Nucleus accumbens (tissue), 56 donors: ENCODE measurements at places on chromosomes 2 and 18.

- no peak for DNase-seq
Observed at GRCh38 chr2:232295971-232296370, 82.6 kb upstream of the ALPP start.

GRCh38 chr2:20359096-20359495, 8.5 kb upstream of the PUM2 start:
- no peak for DNase-seq

GRCh38 chr18:48902856-48903601, 47.7 kb downstream of the SMAD7 start:
- no peak for DNase-seq

- no peak for DNase-seq
Observed at GRCh38 chr2:54329482-54330161, 73.6 kb upstream of the TSPYL6 start.

DNA sequence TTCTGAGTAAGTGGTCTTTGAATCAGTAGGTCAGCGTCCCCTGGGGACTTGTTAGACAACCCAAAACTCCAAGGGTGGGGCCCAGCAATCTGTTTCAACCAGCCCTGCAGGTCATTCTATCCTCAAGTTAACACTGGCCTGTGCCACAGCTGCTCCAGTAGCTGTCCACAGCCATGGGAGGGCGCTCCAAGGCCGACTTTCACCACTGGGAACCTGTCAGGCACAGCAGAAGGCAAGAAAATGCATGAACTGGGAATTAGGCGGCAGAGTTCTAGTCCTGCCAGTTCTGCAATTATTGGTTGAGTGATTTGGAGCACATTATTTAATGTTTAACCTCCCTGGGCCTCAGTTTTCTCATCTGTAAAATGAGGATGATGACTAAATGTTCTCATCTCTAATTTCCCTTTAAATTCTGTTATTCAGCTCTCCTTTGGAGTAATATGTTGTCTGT, 17.4 kb upstream of the MRPL33 start:
- DNase-seq = no peak

GRCh38 chr2:205333351-205333750, 348.9 kb upstream of the NRP2 start:
- DNase-seq = no peak

DNA sequence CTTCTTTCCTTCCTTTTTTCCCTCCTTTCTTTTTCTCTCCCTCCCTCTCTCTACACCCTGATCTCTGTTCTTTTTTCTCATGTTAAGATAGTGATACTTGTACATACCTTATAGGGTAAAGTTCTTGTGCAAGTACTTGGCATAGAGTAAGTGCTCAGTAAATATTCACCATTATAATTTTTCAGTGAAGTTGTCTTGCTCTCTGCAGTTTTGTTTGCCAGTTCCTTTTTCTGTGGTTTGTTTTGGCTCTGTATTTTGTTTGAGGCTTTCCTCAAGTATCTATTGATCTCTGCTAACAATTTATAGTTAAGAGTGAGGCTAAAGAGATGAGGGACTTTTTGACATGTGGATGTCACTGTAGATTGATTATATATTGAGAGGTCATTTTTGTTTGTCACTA, 48.0 kb downstream of the MTX2 start:
- no peak for DNase-seq

GRCh38 chr2:120736202-120736623, 545 bp downstream of the GLI2 start:
- no peak for DNase-seq

- DNase-seq = no peak
Observed at GRCh38 chr2:79178076-79178674, 18.6 kb upstream of the REG3A start.

DNA sequence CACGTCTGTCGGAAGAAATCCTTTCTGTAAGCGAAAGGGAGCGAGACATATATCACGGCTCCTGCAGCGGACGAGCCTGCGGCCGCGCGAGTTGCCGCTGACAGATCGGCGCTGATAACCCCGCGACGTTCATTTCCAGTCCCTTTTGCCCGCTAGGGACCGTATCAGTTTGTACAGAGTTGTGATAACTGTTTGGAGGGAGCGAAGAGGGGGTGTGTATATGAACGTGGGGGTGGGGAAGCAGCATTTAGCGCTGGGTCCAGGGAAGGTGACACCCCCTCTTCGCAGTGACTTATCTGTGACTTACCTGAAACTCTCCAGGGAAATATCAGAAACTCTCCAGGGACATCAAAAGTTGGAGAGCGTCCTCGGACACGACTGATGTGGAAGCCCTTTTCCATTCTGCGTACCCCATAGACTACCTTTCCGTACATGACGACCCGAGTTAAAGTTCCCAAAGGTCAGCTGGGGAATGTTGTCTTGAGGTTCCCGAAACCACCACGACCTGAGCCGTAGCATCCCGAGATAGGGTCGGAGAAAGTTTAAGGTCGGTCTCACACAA, 948 bp upstream of the GATA6 start:
- no peak for DNase-seq

- no peak for DNase-seq
Observed at GRCh38 chr2:213121690-213122089, 29.7 kb downstream of the IKZF2 start.

- no peak for DNase-seq
Observed at GRCh38 chr18:33152376-33152775, 288.1 kb downstream of the CCDC178 start.

DNA sequence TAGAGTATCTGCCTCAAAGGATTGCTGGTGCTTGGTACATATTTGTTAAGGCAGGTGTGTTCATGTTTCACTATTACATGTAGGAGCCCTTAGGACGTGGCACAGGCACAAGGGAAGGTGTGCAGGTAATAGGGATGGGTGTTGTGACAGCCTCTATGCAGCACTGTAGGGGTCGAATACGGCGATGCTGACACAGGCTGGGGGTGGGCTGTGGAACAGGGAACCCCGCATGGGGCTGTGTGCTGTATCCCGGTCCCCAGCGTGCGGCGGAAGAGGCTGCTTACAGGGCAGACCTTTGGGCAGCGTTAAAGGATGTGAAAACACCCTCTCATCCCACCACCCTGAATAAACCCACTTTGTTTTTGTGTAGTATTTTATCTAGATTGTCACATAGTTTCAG, 21.5 kb downstream of the B3GNT2 start:
- no peak for DNase-seq

DNA sequence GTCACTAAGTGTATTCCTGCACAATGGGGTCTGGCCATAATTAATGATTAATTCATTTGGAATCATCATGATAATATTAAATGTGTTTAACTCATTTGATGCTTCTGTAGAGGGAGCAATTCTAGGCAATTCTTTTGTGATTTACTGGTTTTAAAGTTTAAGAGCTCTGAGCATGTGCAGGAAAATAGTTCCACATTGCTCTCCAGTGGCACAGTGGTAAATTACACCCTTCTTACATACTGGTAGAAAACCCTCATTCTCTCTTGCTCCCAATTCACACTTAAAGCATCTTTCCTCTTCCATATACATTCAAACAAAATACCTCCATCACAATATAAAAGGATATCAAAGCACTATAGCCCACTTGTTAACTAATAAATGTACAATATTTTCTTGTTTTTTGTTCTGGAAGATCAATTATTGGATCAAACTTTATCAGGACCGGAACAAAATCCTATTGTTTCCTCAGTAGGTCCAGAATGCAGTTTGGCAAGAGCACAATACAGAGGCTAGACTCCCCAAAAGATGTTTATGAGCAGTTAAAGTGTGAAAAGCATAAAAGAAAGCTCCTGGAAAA, 844.3 kb downstream of the MBD2 start:
- DNase-seq = no peak

GRCh38 chr2:134253117-134253704, 661 bp upstream of the MGAT5 start:
- DNase-seq = no peak

DNA sequence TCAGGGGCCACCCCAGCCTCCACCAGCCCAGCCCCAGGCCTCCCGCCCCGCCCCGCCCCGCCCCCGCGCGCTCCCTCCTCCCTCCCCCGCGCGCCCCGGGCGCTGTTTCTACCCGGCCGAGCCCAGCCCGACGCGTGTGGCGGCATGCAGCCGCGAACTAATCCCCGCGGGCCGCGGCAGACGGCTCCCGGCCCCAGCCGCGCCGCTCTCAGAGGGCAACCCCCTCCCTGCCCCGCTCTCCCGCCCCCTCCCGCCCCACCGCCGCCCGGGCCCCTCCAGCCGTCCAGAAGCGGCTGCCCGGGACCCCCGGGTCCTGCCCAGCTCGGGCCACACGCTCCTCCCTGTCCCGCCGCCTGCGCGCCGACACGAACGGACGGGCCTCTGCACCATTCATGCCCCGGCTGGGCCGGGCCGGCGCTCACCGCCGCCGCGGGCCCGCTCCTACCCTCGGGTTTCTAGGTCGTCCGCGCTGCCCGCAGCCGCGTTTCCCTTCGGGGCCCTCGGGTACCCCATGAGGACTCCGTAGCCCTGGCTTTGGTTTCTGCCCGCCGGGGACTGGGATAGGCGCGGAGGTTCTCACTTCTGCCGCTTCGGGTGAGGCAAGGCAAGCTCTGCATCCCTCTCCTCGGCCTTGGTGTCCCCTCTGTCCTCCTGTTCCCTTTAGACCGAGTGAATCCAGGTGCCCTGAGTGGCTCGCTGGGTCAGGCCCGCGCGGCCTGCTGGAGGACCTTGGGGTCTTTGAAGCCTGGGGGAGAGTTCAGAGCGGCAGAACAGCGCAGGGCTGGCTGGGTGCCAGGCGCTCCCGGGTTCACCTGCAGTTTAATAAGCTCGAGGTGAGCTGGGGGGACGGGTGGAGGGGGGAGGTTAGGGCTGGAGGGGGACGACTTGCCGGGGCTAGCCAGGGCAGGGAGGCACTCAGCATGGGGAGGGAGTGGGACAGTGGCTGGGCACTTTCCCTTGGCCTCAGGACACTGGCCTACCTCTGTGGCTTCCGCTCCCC, 3.1 kb downstream of the WNT10A start:
- no peak for DNase-seq

DNA sequence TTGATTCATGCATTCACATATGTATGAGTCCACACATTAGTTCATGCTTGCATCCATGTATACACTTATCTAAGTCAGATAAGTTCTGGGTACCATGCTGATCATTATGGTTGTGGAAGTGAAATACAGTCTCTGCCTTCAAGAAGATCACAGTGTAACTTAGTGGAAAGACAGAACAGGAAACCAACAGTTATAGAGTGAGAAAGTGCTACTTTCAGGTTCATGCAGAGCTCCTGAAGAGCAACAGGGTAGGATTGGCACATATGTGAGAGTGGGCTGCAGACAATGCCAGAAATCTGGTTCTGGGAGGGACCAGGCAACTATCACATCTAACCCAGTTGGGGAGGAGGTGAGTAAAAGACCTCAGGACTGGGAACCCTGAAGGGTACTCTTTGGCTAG, 35.4 kb upstream of the PGAP1 start:
- no peak for DNase-seq
